ENCODE measurements at places on chromosomes 13 and 19. TPM values are rescaled to one million over a fixed set of nuclear protein-coding genes. Genes with fewer than 3 reads are reported as not detected.
A peak's percentile ranks its signal among the peaks of the same experiment; 100 is the strongest.

DNA sequence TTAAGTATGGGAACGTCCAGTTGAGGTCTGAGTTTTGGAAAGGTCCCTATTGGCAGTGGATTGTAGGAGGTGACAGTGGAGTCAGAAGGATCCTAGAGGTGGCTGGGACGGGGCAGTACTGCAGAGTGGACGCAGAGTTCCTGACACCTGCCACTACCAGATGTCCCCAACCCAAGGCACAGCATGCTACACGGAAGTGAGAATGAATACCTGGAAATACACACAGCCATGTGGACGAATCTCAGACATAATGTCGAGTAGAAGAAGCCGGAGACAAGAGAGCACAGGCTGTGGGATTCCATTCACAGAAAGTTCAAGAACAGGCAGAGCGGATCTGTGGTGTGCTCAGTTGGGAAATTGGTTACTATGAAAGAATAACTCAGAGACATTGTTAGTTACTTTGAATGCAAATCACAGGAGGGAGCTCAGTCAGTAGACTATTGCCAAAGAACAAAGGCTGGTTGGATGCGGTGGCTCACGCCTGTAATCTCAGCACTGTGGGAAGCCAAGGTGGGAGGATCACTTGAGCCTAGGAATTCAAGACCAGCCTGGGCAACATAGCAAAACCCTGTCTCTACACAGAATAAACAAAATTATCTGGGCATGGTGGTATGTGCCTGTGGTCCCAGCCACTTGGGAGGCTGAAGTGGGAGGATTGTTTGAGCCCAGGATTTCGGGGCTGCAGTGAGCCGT lies 37.4 kb downstream of the RYR1 start:
- H3K36me3 ChIP-seq = no peaks in the 10 kb centered on the region
- H3K27ac ChIP-seq = no peak overlapping the region
- no peak for DNase-seq
- H3K4me3 ChIP-seq = no peak overlapping the region

CLDN10 gene
- total RNA-seq = 86.4 TPM

DNA sequence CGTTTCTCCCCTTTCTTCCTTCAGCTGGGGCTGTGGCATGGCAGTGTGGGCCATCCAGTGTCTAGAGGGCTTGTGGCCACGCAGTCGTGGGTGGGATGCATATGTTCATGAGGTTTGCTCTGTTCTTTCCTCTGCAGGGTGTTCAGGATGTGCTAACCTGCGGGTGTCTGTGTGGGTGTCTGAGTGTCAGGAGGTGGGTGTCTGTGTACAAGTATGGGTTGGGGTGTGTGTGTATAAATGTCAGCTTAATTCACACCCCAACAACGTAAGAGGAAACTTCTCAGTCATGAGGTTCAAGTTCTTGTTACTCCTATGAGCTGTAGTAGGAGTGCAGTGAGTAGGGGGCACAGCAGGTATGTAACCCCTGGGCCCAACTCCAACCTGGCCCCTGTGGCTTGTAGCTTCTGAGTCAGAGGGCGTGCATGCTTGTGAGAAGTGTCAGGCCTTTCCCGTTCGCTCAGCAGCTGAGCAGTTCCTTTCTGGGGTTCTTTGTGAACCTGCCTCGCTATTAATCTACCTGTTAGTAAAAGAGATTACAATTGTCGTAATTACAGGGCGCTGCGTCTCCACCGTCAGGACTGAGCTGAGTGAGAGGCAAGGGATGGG lies 49.1 kb downstream of the NFIX start:
- no peak for DNase-seq
- no peak overlapping the region for H3K4me3 ChIP-seq
- no peaks in the 10 kb centered on the region for H3K27me3 ChIP-seq
- no peaks in the 10 kb centered on the region for H3K4me1 ChIP-seq

NOTCH3 gene
- 11.3 TPM for total RNA-seq

DNA sequence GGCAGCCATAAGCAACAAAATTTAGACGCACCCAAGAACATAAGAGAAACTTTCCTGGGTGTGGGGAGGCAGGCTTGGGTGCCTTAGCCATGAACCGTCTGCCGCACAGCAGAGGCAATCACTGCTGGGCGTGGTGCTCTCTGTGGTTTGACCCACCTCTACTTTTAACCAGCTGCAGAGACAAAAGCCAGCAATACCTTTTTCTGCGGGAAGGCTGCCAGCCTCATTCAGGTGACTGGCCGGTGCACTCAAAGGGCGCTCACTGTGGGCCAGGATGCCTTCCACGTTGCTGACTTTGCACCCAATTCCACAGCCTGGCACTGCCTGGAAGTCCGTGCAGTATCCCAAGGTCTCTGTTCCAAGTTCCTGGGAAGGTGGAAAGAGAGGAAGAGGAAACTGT lies 69.1 kb downstream of the ATP7B start:
- H3K36me3 ChIP-seq = peaks cover 5% of the 10 kb centered on the region
- no peak for DNase-seq
- H3K4me3 ChIP-seq = no peak overlapping the region
- no peaks in the 10 kb centered on the region for H3K27me3 ChIP-seq

DNA sequence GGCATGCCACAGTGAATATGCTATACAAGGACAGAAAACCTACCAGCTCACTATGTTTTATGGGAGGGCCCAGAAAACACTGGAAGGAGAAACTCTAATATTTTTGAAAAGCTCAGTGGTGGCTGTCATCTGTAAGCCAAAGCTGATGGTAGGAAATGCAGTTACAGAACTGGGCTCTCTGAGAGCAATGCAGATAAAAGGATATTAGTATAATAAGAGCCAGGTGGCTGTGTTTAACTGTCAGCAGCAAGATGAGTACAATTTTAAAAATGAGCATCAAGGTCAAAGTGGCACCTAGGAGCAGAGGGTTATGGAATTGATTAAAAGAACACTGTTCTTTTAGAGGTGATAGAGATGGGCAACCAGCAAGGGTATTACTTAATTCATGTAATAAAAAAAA lies 345.0 kb downstream of the NDFIP2 start:
- H3K27me3 ChIP-seq = no peaks in the 10 kb centered on the region
- no peaks in the 10 kb centered on the region for H3K4me1 ChIP-seq
- H3K36me3 ChIP-seq = no peaks in the 10 kb centered on the region
- H3K4me3 ChIP-seq = no peak overlapping the region
- no peak overlapping the region for H3K27ac ChIP-seq

OR7G3 gene
- not detected for total RNA-seq

- H3K4me1 ChIP-seq = no peaks in the 10 kb centered on the region
- H3K36me3 ChIP-seq = no peaks in the 10 kb centered on the region
- no peak for DNase-seq
- H3K4me3 ChIP-seq = no peak overlapping the region
- no peaks in the 10 kb centered on the region for H3K27me3 ChIP-seq
Observed at GRCh38 chr13:25899464-25899863, 152.4 kb downstream of the SHISA2 start.

SIGLEC10 gene
- 0.08 TPM for total RNA-seq

DNA sequence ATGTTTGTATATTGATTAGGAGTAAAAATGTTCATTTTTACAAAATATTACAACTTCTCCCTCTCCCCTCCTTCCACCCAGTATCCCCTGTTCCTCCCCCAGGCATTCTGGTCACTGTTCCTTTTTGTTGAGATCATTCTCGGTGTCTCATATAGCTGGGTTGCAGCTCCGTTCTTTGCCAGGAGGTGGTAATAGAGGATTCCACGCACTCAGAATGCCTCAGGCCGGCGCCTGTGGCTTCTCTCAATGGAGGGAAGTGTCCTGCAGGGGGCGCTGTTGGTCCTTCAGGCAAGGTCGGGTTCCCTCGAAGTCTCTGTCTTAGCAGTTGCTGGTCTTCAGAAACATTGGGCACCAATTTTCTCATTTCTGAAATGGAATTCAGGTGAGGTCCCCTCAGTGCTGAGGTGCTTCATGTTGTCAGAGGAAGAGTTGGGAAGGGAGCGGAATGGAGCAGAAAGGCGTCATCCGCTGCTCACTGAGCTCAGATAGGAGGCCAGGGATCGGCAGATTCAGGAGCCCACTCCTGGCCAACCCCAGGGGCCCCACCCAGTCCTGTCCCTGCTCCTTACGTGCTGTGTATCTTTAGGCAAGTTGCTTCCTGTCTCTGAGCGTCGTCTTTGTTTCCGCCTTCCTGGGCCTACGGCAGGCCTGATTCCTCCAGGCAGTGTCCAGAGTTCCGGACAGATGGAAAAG lies 10.3 kb upstream of the GARIN5A start:
- no peak for DNase-seq
- H3K36me3 ChIP-seq = peaks cover 8% of the 10 kb centered on the region
- no peaks in the 10 kb centered on the region for H3K4me1 ChIP-seq
- no peak overlapping the region for H3K4me3 ChIP-seq
- H3K27me3 ChIP-seq = no peaks in the 10 kb centered on the region
- no peak overlapping the region for H3K27ac ChIP-seq

CRX gene
- total RNA-seq = not detected

DLL3 gene
- total RNA-seq = not detected

INSL3 gene
- not detected for total RNA-seq

DNA sequence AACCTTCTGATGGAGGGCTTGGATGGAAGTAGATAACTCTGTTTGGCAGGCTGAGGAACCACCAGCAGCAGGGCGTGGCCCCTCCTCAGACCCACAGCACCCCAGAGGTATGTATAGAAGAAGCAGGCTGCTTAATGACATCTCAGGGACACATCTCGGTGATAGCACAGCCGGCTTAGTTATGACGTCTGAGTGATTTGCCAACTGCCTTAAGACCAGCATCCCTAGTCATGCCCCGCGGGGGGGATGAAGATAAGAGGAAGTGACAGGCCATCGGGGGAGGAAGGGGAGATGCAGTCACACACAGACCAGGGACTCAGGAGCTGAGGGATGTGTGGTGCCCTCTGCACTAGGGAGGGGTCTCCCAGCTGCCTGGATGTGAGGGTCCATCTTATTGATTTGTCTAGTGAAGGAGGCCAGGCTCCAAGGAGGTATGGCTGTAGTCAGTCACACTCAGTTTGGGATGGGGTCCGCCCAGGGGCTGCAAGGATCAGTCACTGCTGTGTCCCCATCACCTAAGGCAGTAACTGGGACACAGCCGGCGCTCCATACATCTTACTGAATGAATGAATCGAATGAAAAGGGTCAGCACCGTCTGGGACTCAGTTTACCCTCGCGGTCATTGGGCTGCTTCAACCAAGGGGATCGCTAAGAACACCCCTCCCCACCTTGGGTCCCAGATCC lies 19.2 kb upstream of the ERCC1 start:
- DNase-seq = no peak
- no peaks in the 10 kb centered on the region for H3K36me3 ChIP-seq
- peak overlapping the region; percentile 73 for H3K27ac ChIP-seq
- peak overlapping the region; percentile 46 for H3K4me3 ChIP-seq

GRCh38 chr19:28257396-28257795 lies 955.6 kb downstream of the UQCRFS1 start:
- no peak overlapping the region for H3K27ac ChIP-seq
- no peak overlapping the region for H3K4me3 ChIP-seq
- no peaks in the 10 kb centered on the region for H3K36me3 ChIP-seq
- no peaks in the 10 kb centered on the region for H3K27me3 ChIP-seq
- no peaks in the 10 kb centered on the region for H3K4me1 ChIP-seq

FAAP24 gene
- 0.64 TPM for total RNA-seq

CACNA1A gene
- 6.4 TPM for total RNA-seq

ZNF845 gene
- total RNA-seq = 2.2 TPM

DNA sequence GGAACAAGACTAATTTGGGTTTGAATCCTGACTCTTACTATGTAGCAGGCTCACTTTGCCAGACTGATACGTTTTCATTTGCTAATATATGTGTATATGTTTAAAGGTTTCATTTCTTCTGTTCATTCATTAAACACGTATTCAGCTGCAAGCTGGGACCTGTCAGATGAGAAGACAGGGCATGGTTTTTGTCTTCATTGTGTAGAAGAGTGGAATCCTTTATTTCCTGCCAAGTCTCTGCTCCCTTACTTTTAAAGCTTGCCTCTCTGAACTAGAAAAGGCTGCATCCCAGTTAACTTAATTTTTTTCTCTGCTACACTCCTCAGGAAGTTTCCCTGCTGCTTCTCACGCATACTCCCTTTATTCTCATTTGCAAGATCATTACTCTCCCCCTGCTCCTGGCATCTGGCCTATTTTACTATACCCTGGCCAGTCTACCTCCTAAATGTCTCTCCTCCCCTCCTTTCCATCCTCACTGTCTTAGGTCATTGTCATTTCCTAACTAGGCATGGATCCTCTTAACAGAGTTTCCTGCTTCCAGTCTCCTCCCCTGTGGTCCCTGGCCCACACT lies 141.0 kb upstream of the TMTC4 start:
- H3K27me3 ChIP-seq = no peaks in the 10 kb centered on the region
- H3K4me3 ChIP-seq = no peak overlapping the region
- no peak for DNase-seq
- no peaks in the 10 kb centered on the region for H3K36me3 ChIP-seq

DNA sequence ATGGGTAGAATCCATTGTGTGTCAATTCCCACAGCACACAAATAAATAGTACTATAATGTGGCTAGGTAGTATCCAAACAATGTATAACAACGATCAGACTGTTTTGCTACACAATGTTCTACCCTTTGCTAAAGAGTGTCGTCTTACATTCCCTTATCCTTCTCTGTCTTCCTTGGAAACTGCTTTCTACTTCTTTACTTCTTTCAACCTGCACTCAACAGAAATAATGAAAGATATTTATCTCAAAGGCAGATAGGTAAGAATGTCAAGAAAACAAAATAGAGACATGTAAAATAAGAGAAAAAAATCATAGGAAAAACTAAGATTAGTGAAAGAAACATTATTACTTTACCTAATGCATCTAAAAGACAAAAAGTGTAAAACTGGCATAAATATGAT lies 814.7 kb downstream of the PCDH9 start:
- no peaks in the 10 kb centered on the region for H3K4me1 ChIP-seq
- no peak overlapping the region for H3K27ac ChIP-seq
- no peaks in the 10 kb centered on the region for H3K36me3 ChIP-seq
- no peak overlapping the region for H3K4me3 ChIP-seq
- no peak for DNase-seq

- peak overlapping the region; percentile 44 for H3K27ac ChIP-seq
- H3K27me3 ChIP-seq = no peaks in the 10 kb centered on the region
- H3K36me3 ChIP-seq = no peaks in the 10 kb centered on the region
- H3K4me1 ChIP-seq = no peaks in the 10 kb centered on the region
- peak; percentile 27 for DNase-seq
- no peak overlapping the region for H3K4me3 ChIP-seq
Observed at GRCh38 chr13:28716511-28716910, 2.3 kb downstream of the SLC46A3 start.

DNA sequence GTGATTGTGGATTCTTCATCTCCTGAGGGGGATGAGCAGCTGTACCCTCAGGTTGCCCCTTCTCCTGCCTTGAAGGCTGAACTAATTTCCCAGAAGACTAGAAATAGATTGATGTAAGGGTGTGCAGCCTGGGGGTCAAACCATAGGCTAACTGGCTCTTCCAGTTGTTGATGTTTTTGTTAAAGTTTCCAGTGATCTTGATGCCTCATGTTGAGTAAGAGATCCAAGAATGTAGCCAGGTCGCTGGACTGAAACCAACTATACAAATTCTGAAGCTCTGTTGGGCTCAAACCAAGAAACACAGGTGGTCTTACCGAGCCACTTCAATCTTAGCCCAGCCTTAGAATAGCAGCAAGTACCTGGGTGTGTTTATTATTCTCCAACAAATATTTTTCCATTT lies 391.8 kb downstream of the KLF5 start:
- no peaks in the 10 kb centered on the region for H3K27me3 ChIP-seq
- H3K4me3 ChIP-seq = no peak overlapping the region
- H3K36me3 ChIP-seq = no peaks in the 10 kb centered on the region
- DNase-seq = no peak
- H3K27ac ChIP-seq = no peak overlapping the region

- no peaks in the 10 kb centered on the region for H3K4me1 ChIP-seq
- no peak overlapping the region for H3K4me3 ChIP-seq
- DNase-seq = no peak
- H3K27me3 ChIP-seq = no peaks in the 10 kb centered on the region
- no peaks in the 10 kb centered on the region for H3K36me3 ChIP-seq
Observed at GRCh38 chr13:53241891-53242348, 213.3 kb downstream of the OLFM4 start.

GRCh38 chr13:67227131-67227983 lies 2.8 kb downstream of the PCDH9 start:
- no peaks in the 10 kb centered on the region for H3K27me3 ChIP-seq
- no peak overlapping the region for H3K27ac ChIP-seq
- no peaks in the 10 kb centered on the region for H3K4me1 ChIP-seq
- DNase-seq = no peak
